ENCODE measurements at places on chromosomes 4 and X. TPM values are rescaled to one million over a fixed set of nuclear protein-coding genes. Genes with fewer than 3 reads are reported as not detected.

The CNGA1 gene
- 1.4 TPM for total RNA-seq

The ENPP6 gene
- total RNA-seq: not detected

The RNF128 gene
- total RNA-seq: 0.17 TPM

The SSR4 gene
- total RNA-seq: 223 TPM

The PALLD gene
- total RNA-seq: 156 TPM

The SLC6A14 gene
- total RNA-seq: 0.44 TPM
